ENCODE measurements at places on chromosomes 5 and 9.

DNA sequence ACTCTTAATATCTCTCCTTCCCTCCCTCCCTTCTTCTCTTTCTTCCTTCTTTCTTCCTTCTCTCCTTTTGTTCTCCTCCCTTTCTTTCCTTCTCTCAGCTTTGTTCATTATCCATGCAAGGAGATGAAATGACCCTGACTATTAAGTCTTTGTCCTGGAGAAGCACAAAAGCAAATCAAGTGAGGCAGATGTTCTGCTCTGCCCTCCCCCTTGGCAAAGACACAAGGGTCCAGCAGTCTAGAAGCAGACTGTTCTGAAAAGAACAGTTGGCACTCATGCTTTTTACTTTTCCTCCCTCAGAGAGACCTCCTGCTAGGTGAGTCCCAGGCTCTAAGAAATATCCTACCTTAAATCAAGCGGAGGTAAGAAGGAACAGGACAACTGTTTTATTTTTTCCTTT is 1067.6 kb upstream of the DMAC1 start:
- DNase-seq, result no peak

DNA sequence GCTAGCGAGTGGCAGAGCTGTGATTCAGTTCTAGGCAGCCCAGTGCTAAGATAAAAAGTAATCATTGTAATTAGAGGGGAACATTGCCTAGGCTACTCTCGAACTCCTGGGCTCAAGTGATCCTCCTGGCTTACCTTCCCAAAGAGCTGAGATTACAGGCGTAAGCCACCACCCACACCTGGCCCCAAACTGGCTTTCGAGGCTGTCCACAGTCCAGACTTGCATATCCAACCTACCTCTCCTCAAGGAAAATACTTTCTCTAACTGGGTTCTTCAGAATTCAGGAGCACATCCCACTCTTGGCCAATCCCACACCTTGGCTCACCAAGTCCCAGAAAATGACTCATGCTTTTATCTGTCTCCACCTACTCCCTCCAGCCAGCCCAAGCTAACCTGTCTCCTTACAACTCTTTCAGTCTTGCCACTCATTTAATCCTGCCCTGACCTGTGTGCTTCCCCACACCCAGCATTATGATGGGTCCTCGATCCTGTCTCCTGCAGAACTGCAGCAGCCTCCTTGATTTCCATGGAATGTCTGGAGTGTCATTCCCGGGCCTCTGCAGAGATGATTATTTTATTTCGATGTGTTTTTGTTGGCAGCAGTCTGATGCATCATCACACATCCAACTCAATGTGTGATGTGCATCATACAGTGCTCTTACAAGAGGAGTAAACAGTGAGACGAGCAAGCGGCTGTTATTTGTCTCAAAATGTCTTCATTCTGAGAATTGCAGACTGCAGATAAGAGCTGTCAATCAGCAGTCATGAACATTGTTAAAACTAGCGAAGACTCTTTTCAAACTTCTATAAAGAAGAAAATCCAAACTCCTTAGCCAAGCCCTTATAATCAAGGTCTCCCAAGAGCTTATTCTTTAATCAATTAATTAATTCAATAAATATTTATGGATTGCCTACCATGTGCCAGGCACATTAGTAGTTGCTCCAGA is 167.3 kb downstream of the SEC61B start:
- no peak for DNase-seq

DNA sequence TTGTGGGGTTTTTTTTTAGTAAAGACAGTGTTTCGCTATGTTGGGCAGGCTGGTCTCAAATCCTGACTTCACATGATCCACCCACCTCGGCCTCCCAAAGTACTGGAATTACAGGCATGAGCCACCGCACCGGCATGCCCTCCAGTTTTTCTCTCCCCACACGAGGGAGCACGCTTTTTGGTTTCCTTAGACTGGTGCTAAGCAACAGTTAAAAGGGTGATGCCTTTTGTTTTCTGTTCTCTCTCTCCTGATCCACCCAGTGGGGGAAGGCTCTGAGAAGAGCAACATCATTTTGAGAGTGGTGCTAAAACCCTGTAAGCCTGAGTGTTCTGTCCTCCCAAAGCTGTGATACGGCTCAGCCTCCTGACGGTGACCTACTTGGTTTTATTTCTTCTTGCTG is 146.6 kb downstream of the MAN2A1 start:
- no peak for DNase-seq

GRCh38 chr5:40464511-40464910 is 215.2 kb upstream of the PTGER4 start:
- DNase-seq, result no peak

DNA sequence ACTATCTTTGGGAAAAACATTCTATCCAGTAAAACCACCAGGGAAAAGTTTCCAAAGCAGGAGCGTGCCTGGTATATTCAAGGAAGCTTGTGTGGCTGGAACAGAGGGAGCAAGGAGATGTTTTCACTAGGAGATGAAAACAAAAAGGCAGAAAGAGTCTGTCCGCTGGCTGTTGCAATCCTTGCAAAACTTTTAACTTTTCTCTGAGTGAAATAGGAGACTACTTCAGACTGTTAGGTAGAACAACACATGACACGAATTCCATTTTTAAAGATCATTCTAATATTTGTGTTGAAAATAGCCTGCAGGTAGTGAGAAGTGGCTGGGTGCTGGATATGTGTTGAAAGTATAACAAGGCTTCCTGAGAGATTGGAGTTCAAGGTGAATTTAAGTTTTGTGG is 69.5 kb downstream of the PRR16 start:
- DNase-seq, result no peak

GRCh38 chr9:3971391-3972082 is 328.3 kb downstream of the GLIS3 start:
- no peak for DNase-seq

DNA sequence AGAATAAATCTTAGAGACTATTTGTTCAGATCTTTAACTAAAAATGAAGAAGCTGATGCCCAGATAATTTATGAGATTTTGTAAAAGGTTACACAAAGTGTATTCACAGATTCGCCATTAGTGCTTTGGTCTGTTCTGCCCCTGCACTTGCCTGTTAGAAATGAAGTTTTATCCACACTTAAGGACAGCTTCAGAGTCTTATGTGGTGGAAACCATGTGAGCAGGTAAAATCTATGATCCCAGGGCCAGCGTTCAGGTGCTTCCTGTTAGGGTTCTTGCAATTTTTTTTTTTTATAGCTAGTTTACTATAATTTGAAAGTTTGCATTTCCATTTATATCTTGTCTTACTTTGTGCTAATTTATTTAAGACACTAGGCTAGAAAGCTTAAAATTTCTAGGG is 561.6 kb downstream of the PRR16 start:
- DNase-seq, result no peak

DNA sequence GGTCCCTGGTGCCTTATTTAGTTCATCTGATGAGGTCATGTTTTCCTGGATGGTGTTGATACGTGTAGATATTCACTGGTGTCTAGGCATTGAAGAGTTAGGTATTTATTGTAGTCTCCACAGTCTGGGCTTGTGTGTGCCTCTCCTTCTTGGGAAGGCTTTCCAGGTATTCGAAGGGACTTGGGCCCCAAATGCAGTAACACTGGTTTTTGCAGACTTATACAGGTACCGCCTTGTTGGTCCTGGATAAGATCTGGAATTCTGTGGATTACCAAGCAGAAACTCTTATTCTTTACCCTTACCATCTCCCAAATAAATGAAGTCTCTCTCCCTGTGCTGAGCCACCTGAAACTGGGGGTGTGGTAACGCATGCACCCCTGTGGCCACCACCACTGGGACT is 34.1 kb downstream of the MEGF9 start:
- no peak for DNase-seq

- no peak for DNase-seq
Measured at GRCh38 chr5:158392753-158393152, 533.8 kb upstream of the CLINT1 start.

GRCh38 chr9:131668057-131668438 is 71.8 kb downstream of the RAPGEF1 start:
- no peak for DNase-seq

GRCh38 chr5:127596501-127596900 is 52.4 kb upstream of the CTXN3 start:
- DNase-seq, result no peak

DNA sequence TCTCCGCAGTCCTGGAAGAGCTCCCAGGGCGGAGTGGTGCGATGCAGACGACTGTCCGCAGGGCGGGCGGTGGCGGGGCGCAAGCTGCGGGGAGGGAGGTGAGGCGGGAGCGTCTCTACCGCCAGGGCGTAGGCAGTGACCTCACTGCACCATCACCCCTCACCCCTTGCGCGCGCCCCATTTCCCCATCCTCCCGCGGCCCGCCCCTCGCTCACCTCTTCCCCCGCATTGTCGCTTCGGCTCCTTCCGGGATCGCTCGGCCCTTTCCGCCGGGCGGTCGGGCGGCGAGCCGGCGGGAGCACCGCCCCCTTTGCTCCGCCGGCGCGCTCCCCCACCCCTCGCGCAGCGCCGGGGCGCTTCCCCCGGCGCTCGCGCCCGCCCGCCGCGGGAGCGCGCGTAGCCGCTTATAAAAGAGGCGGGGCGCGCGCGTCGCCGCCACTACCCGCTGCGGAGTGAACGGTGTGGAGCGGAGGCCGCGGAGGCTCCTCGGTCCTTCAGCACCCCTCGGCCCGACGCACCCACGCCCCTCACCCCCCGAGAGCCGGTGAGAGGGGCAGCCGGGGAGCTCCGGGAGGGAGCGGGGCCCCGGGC is at the start of gene SPTAN1:
Gene SPTAN1, plus strand, starts transcription at position 435 of the 591 bp plus-strand sequence. CDS start 14,154 bp downstream, outside the sequence.
- DNase-seq, result peak; percentile 94

GRCh38 chr5:169545762-169546161 is 37.8 kb upstream of the SPDL1 start:
- no peak for DNase-seq

GRCh38 chr9:21153336-21154017 is 11.8 kb upstream of the IFNW1 start:
- DNase-seq, result no peak

DNA sequence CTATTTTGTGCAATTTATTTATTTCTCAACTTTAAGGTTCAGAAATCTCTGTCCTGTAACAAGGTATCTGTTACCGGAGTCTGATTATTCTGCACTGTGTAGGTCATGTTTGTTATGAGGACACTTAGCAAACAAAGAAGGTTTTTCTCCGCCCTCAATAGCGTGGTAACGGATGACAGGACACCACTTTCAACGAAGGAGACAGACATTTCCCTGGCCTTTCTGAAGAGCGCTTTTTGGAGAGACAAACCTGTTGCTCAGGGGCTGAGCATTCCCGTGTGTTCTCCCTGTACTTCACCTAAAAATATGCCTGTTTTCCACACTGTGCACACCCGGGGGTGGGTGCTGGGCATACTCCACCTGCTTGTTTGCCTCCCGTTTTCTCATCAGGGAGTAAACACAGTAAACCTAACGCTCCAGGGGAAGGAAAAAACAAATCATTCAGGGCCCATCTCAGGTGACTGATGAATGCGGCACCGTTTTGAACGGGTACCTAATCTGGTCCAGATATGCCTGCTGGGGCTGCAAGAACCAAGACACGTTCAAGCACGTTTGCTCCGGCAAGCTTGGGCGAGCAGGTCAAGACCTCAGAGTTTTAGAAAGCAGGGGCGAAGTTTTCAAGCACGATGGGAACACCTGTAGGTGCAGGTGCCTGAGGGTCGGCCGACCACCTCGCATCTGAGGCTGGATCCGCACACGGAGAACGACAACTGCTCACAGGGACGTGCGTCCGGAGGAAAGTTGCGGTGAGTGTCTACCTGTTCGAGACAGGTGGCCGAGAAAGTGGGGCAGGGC is 859 bp downstream of the RETREG1 start:
- DNase-seq, result no peak

GRCh38 chr9:123237220-123237619 is 31.2 kb downstream of the STRBP start:
- no peak for DNase-seq

GRCh38 chr5:137122558-137122957 is 376.6 kb downstream of the SPOCK1 start:
- DNase-seq, result no peak

GRCh38 chr9:655875-656274 is 185.6 kb upstream of the DMRT1 start:
- no peak for DNase-seq

- peak; percentile 77 for DNase-seq
Measured at GRCh38 chr5:87780831-87781760, 368.4 kb upstream of the CCNH start.

DNA sequence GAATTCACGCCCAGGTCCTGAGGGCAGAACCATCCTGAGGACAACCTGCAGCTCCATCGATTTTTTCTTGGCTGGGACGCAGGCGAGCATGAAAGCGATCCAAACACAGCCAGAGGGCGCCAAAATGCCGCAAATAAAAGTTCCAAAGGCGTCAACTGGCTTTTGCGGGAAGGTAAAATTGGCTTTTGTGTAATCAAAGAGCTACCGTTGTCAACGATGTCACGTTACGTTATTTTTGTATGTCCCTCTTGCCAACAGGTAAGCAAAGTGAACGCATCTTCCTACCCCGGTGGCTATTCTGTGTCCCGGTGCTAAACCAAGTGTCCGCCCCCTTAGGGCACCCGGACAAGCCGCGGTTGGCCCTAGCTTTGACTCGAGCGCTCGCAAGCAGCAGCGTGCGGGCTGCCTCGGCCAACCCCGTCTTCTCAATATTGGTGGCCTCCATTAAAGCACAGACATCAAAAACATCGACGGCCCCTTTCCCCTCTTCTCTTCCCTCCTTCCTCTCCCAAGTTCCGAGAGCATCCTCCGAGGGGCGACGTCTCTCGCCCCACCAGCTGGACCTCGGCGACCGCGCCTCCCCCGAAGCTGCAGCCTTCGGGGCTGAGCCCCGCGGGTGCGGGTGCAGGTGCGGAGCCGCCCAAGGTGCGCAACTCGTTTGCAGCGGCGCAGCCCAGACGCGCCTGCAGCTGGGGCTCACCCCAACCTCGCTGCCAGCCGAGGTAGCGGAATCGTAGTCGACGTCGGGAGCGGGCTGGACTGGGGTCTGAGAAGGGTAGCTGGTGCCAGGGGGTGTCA is 1.1 kb upstream of the BASP1 start:
- peak; percentile 27 for DNase-seq

DNA sequence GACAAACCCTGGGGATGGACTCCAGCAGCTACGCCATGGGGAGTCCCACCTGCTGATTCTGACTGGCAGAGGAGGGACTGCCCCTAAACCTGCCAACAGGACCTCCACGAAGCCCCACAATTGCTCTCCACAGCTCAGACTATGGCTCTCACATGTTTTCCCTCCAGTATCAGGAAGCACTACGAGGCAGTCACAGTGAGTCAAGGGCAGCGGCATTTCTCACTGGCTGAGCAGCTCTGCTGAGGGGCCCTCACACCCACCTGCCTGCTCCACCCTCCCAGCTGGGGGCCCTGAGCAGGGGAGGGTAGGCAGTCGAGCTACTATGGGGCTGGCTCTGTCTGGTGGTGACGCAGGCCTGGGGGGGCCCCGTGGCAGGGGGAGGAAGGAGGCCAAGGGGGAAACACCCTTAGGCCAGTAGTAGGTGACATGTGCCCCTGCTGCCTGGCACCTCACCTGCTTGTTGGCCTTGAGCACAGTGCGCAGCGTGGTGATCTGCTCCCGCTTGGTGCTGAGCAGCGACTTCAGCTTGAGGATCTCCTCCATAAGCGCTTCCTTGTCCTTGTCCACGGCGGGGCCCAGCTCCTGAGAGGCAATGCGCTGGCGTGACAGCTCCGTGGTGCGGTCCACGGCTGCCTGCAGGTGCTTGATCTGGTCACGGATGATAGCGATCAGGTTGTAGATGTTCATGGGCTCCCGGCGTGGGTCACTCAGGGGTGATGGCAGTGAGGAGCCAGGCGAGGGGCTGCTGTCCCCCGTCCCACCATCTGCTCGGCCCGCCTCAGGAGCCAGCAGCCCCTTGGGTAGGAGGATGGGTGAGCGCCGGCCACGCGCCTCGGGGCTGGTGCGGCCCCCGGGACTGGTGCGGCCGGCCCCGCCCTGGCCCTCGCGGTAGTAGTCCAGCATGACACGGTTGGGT is 46.3 kb downstream of the BICD2 start:
- no peak for DNase-seq
